ENCODE measurements at places on chromosomes 4 and X.

DNA sequence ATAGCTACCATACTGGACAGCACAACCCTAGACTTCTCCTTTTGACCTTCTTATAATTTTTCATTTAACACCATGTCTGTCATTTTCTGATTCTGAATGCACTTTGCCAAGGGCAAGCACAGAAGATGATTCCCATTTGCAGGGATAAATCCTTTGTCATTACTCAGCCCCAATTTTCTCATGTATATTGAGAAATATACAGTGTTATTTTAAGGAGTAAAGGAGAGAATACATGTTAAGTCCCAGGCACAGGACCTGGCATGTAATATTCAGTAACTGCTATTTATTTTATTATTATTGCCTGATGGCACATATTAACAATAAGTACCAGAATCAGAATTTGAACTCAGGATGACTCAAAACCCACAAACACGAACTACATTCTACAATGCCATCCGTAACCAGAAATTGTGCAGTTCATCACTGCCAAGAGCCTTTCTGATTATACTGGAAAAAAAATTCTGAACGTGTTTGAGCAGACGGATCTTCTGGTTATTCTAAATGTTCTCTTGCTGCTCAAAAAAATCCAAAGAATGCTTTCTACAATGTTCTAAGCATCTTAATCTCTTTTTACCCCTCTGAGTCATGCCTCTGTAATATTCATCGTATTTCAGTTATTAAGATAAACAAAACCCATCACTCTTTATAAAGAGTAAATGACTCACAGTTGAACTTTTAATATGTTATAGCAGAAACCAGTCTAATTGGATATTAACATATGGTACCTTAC lies 170.0 kb downstream of the MID1 start:
- no peak for DNase-seq

DNA sequence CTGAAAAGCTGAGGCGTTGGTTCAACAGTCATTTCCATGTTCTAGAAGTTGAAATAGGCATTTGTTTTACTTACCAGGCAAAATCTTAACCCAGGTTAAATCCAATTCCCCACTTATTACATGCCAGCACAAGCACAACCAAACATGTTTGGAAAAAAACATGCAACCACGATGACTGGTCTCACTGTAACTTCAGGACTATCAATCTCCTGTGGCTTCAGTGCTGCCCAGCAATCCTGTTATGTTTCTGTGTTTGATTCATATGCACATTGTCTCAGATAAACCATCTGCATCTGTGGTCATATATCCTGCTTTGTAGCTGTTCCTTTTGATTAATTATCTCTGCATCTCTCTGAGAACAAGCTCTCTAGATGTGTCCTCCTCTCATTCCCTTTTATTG lies 28.3 kb downstream of the PRDM8 start:
- no peak for DNase-seq

DNA sequence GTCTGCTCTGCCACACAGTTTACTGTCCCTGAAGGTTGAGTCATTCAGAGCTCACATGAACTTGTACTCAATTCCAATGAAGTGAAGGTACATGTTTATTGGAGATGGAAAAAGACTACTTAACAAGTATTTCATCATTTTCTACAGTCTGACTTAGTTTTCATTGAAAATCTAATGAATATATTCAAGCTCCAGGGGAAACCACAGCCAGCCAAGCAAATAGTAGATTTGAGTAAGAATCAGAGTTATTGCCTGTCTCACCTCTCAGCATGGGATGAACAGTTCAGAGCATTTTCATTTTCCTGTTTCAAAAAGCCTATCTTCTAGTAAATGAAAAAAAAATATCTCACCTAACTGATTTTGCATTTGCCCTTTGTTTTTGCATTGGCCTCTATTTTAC lies 1249.4 kb upstream of the DIAPH2 start:
- no peak for DNase-seq

- no peak for DNase-seq
Measured at GRCh38 chrX:20212486-20213089, 54.1 kb downstream of the RPS6KA3 start.

DNA sequence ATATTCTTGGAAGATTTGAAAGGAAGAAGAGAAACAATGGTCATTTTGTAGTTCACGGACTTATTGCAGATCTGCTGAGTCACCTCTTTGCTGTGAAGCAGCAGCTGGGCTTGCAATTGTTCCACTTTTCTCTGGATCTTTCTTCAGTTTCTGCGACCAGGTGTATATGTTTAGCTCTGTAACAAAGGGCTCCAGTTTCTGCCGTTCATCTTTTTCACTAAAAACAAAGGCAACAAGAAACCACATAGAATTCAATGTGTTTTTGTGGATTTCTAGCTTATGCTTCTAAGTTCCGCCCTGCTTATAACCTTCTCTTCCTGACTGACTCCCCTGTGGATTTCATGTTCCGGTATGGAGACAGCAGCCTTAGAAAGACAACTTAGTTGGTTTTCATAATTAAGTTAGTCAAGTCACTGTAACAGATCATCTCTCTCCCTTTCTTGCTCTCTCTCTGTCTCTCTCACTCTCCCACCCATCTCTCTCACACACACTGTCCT lies 121.6 kb upstream of the EPHA5 start:
- no peak for DNase-seq

- no peak for DNase-seq
Measured at GRCh38 chr4:34619531-34620162, 1624.7 kb downstream of the ARAP2 start.

GRCh38 chr4:76773766-76774165 lies 124.2 kb downstream of the SOWAHB start:
- DNase-seq, result no peak

- DNase-seq, result no peak
Measured at GRCh38 chr4:107058828-107059227, 22.7 kb upstream of the DKK2 start.

DNA sequence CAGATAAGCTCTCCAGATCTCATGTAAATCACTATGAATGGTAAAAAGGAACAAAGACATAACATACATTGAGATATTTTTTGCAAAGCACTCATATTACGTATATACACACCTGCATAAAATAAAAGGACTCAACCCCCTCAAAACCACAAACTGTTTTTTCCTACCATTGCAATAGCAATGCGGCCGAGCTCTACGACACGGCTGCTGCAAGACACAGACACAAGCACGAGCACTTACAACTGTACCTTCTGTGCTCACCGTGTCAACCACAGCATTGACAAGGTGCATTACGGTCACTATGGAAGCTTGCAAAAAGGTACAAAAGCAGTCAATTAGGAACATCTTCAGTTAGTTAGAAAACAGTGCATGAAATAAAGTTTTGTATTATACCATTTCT lies 37.1 kb upstream of the MTNR1A start:
- DNase-seq, result no peak

DNA sequence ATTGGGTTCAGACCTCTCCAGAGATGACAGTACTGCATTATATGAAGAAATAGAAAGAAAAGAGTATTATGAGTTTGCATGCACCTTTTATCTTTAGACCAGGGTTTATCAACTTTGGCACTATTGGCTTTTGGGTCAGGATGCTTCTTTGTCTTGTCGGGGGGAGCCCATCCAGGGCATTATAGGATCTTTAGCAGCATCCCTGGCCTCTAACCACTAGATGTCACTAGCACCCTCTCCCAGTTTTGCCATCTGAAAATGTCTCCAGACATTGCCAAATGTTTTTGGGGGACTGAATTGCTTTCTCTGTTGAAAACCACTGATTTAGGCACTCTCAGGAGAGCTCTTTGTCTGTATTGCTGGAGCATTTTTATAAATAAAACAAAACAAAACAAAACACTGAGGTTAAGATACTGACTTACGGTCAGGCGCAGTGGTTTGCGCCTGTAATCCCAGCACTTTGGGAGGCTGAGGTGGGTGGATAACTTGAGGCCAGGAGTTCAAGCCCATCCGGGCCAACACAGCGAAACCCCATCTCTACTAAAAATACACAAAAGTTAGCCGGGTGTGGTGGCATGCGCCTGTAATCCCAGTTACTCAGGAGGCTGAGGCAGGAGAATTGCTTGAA lies 23.6 kb downstream of the CA5B start:
- peak; percentile 29 for DNase-seq

DNA sequence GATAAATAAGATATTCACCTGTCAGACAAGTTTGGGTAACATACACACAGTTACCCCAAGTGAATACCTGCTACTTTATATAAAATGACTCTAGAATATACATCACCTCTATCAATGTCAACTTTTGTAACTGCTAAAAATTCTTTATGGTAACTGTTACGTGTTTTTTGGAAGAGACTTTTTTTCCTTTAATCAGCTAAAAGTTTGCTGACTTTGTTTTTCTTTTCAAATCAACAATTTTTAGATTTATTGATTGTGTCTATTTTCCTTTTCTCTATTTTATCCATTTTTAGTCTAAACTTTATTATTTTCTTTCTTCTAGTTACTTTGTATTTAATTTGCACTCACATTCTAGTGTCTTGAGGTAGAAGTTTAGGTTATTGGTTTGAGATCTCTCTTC lies 1106.6 kb upstream of the LCORL start:
- DNase-seq, result no peak

DNA sequence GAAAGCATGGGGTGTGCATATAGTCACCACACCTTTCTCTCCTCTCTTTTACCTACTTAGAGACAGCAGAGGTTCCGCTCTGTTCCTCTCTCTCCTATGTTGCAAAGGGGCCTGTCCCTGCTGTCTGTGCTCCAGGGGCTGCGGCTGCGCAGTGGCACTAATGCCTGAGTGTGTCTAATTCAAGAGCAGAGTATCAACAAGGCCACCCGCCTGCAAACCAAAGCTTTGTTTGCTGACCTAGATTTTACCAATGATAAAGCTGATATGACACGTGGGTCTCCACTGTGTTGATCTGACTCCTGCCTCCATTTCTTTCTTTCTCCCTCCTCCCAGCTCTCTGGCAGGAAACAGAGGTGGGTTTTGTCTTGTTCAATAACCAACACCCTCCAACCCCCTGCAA lies 74.9 kb downstream of the NSG1 start:
- no peak for DNase-seq

GRCh38 chr4:93897559-93897958 lies 69.0 kb downstream of the ATOH1 start:
- no peak for DNase-seq

- no peak for DNase-seq
Measured at GRCh38 chr4:39029752-39030694, 2.2 kb downstream of the TMEM156 start.

- no peak for DNase-seq
Measured at GRCh38 chr4:40948014-40948413, 198.3 kb downstream of the NSUN7 start.

DNA sequence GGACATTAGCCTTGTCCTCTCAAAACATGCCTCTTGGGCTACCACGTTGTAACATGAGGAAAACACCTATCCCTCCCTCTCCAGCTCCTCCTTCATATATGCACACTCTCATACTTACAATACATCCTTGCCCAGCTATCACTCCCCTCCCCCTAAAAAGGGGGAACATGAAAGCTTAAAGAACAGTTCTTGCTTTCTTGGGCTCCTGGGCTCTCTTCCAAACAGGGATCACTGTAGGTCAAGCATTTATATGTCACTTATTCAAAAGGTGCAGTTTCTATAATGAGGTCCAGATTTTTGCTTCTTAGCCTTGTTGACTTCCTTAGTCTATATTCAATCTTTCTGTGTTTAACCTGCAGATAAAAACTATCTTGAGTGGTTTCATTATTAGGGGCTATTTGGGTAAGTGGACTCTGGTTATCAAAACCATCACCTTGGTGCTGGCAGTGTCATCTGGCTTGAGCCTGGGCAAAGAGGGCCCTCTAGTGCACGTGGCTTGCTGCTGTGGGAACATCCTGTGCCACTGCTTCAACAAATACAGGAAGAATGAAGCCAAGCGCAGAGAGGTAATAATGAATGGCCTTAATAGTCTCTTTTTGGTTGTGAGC lies 119.4 kb downstream of the AKAP4 start:
- peak; percentile 23 for DNase-seq

DNA sequence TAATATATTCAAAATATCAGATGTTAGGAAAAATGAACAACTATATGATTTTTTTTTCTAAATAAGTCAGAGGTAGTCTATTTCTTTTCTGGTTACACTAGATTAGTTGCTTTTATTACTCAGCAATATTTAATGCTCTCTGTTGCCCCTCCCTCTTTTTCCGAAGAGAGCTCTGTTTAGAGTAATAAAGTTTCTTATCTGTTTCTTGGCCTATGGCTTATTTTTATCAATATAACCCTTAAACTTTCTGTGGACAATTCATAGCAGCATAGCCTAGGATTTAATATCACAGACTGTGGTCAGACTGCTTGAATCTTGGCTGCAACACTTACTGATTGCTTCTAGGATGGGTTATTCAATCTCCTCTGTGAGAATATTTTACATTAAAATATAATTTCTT lies 2315.4 kb upstream of the AGA start:
- no peak for DNase-seq

DNA sequence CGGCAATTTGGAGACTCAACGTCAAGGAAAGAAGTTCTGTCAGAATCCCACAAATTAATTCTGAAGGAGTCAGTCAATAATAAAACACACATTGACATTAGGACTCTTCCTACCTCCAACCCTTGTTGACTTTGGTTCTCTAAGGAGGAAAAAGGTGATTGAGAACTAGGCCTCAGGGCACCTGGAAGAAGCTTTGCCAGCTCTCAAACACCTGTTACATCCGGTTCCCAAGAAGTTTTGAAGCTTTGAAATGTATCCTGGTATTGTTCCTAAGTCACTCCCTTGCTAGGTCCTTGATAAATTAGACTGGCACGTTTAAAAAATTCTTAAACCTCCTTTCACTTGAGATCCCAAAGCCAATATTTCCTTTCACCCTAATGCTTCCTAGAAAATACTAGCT lies 1.7 kb upstream of the CCDC160 start:
- DNase-seq, result no peak

DNA sequence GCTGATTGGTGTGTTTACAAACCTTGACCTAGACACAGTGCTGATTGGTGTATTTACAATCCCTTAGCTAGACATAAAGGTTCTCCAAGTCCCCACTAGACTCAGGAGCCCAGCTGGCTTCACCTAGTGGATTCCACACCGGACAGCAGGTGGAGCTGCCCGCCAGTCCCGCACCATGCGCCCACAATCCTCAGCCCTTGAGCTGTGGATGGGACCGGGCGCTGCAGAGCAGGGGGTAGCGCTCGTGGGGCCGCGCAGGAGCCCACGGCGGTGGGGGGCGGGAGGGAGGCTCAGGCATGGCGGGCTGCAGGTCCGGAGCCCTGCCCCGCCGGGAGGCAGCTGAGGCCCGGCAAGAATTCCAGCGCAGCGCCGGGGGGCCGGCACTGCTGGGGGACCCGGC lies 30.7 kb downstream of the MEPE start:
- DNase-seq, result no peak

- DNase-seq, result no peak
Measured at GRCh38 chr4:83071116-83071515, 36.1 kb downstream of the COPS4 start.

- DNase-seq, result no peak
Measured at GRCh38 chrX:3326681-3327080, 19.8 kb downstream of the MXRA5 start.

GRCh38 chr4:159104694-159105414 lies 2.0 kb downstream of the RAPGEF2 start:
- no peak for DNase-seq

Data from endothelial cell (in vitro differentiated cells).